ENCODE measurements at places on chromosomes 3 and 15. TPM values are rescaled to one million over a fixed set of nuclear protein-coding genes. Genes with fewer than 3 reads are reported as not detected.

- no peak overlapping the region for H3K27ac ChIP-seq
- H3K4me3 ChIP-seq = no peak overlapping the region
- DNase-seq = no peak
- no peaks in the 10 kb centered on the region for H3K27me3 ChIP-seq
- no peaks in the 10 kb centered on the region for H3K36me3 ChIP-seq
- no peaks in the 10 kb centered on the region for H3K4me1 ChIP-seq
These were observed 131.4 kb downstream of the IQCH start for GRCh38 chr15:67385971-67386370.

DNA sequence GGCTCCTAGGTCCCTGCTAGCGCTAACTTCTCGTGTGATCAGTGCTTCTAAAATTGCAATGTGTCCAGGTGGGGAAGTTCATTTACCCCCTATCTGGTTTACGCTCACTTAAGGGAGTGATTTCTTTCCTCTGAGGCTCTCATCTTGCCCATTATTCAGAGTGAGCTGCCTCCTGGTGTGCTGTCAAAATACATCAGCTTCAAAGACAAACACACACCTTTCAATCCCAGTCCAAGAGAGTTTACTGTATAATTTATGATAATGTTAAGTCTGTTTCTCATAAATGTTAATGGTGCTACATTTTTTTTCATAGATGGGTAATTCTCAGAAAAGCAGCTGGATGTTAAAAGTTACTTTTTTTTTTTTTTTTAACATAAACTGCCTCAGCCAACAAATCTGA lies 112.3 kb downstream of the RORA start:
- no peaks in the 10 kb centered on the region for H3K4me1 ChIP-seq
- DNase-seq = no peak
- H3K27me3 ChIP-seq = no peaks in the 10 kb centered on the region
- H3K27ac ChIP-seq = no peak overlapping the region

- DNase-seq = no peak
- H3K4me3 ChIP-seq = no peak overlapping the region
- H3K4me1 ChIP-seq = peaks cover 6% of the 10 kb centered on the region
- H3K36me3 ChIP-seq = no peaks in the 10 kb centered on the region
- no peak overlapping the region for H3K27ac ChIP-seq
- H3K27me3 ChIP-seq = no peaks in the 10 kb centered on the region
These were observed 82.2 kb downstream of the SCN11A start for GRCh38 chr3:38969317-38970235.

- no peaks in the 10 kb centered on the region for H3K4me1 ChIP-seq
- no peak overlapping the region for H3K27ac ChIP-seq
- no peaks in the 10 kb centered on the region for H3K27me3 ChIP-seq
- DNase-seq = no peak
These were observed 28.7 kb upstream of the SEMA6D start for GRCh38 chr15:47688573-47689086.

- peaks cover 62% of the 10 kb centered on the region for H3K4me1 ChIP-seq
- H3K4me3 ChIP-seq = no peak overlapping the region
- H3K27ac ChIP-seq = peak overlapping the region; percentile 4
- H3K36me3 ChIP-seq = peaks cover 12% of the 10 kb centered on the region
- H3K27me3 ChIP-seq = no peaks in the 10 kb centered on the region
- DNase-seq = no peak
These were observed 107.8 kb downstream of the MBNL1 start for GRCh38 chr3:152376351-152377183.

DNA sequence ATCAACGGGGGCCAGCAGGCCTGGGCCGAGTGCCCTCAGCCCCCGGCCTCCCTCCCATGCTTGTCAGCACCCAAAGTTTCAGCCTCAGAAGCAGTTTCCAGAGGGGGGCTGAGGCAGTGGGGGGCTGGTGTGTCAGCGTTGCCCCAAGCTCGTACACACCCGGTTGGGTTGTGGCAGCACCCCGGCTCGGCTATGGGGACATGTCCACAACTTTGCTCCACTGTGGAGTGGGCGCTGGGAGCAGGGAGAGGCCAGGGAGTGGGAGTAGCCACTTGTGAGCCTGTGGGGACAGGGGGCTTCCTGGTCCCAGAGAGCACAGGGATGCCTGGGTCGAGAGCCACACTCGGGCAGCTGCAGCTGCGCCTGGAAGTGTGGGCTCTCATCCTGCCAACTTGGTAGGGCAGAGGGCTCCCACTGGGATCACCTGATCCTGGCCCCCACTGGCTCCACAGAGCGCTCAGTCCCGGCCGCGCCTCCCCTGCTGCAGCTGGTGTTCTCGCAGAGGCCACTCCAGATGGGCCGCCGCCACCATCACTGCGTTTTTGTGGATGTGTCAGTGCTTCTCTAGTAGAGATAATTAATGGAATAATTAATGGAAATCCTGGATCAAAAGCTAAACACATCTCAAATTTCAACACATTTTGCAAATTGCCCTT lies 75.1 kb downstream of the NR1D2 start:
- no peaks in the 10 kb centered on the region for H3K4me1 ChIP-seq
- no peak overlapping the region for H3K27ac ChIP-seq
- H3K27me3 ChIP-seq = no peaks in the 10 kb centered on the region
- DNase-seq = no peak

GRCh38 chr15:89372069-89372935 lies 37.7 kb upstream of the POLG start:
- H3K36me3 ChIP-seq = no peaks in the 10 kb centered on the region
- DNase-seq = no peak
- H3K4me3 ChIP-seq = no peak overlapping the region
- H3K27me3 ChIP-seq = peaks cover 100% of the 10 kb centered on the region

DNA sequence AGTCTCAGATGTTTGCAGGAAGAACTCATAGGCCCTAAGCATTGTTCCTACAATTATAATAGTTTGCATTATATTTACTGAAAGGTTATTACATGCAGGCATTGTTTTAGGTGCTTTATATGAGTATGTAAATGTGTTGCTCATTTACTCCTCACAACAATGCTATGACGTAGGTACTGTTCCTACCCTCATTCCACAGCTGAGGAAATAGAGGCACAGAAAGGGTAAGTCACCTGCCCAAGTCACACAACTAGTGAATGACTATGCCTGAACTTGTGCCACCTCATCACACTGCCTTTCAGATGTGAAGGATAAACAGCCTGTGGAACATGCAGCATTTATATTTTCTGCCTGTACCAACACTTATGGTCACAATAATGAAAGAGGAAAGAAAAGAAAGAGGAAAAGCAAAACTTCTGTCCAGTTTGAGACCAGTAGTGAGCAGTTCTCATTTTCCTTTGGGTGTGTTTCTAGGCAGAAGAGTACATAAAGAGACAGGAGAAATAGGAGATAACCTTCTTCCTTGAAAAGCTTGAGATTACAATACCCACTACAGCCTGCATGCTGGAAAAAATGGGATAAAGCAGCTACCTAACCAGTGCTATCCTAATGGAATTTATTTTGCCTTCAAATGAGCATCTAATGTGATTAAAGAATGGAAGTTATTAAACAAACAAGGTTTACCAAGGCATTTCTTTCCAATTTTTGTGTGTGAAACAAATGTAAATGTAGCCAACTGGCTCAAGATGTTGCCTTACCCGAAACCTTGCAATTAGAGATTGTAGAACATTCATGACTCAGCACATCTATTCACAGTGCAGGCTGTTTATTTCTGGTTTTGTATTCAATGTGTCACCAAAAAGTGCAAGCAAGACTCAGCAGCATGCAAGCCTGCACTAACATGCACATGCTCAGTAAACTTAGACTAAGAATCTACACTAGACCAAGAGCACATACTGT lies 20.5 kb upstream of the ENTPD3 start:
- H3K27me3 ChIP-seq = no peaks in the 10 kb centered on the region
- DNase-seq = no peak
- no peak overlapping the region for H3K27ac ChIP-seq
- H3K4me3 ChIP-seq = no peak overlapping the region

GRCh38 chr3:179603321-179603720 lies 1.1 kb downstream of the MRPL47 start:
- no peaks in the 10 kb centered on the region for H3K27me3 ChIP-seq
- peaks cover 16% of the 10 kb centered on the region for H3K36me3 ChIP-seq

DNA sequence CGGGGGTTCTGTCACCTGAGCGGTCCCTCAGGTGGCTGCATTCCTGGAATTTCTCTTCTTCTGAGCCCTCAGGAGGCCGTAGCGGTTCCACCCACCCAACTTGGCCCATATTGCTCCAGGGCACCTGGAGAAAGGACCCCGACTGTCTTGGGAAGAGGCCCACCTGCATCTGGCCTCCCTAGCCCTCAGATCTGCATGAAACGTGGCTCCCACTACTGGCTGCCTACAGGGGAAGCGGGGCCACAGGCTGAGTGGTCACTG lies 9.9 kb upstream of the ANPEP start:
- H3K36me3 ChIP-seq = no peaks in the 10 kb centered on the region
- H3K27ac ChIP-seq = no peak overlapping the region
- H3K27me3 ChIP-seq = peaks cover 7% of the 10 kb centered on the region
- no peak overlapping the region for H3K4me3 ChIP-seq
- H3K4me1 ChIP-seq = peaks cover 14% of the 10 kb centered on the region

DNA sequence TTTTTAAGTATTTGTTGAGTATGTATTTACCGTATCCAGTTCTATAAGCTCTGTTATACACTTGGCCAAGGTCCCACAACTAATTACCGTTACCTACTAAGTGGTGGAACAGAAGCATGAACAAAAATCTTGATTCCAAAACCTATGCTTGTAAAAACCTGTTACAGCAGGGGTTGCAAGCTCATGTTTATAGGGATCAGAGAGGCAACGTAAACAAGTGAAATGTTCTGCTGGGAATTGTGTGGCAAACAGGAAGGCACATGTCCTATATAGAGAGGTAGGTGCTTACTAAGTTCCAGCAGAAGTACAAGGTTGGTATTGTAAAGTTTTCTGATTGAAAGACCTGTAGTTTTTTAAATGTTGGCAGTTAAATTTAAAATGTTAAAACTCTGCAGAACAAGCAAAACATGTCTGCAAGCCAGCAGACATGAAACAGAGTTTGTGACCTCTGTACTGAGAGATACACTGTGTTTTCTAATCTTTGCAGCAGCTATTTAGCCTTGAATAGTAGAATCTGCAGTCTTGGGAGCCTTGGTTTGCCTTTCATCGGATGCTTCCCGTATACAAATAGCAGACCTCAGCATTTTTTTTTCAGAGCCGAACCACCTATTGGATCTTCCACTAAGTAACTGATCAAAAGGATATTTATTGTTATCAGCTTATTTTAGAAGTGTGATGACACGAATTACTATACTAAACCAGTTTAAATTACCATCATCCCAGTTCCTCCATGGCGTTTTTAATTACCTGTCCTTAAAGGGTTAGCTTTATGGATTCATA lies 11.4 kb downstream of the IREB2 start:
- H3K4me3 ChIP-seq = no peak overlapping the region
- H3K27me3 ChIP-seq = no peaks in the 10 kb centered on the region
- no peak overlapping the region for H3K27ac ChIP-seq
- peaks cover 42% of the 10 kb centered on the region for H3K36me3 ChIP-seq
- peaks cover 30% of the 10 kb centered on the region for H3K4me1 ChIP-seq

GRCh38 chr15:65217526-65218482 lies 6.5 kb upstream of the CILP start:
- no peak overlapping the region for H3K27ac ChIP-seq
- no peaks in the 10 kb centered on the region for H3K36me3 ChIP-seq
- H3K27me3 ChIP-seq = no peaks in the 10 kb centered on the region
- no peak overlapping the region for H3K4me3 ChIP-seq

GRCh38 chr3:194125442-194125841 lies 10.5 kb upstream of the HES1 start:
- no peak for DNase-seq
- no peak overlapping the region for H3K4me3 ChIP-seq
- H3K36me3 ChIP-seq = no peaks in the 10 kb centered on the region
- peaks cover 11% of the 10 kb centered on the region for H3K4me1 ChIP-seq
- H3K27me3 ChIP-seq = no peaks in the 10 kb centered on the region
- no peak overlapping the region for H3K27ac ChIP-seq

IMPG2 gene
- total RNA-seq = 0.16 TPM

AADAC gene
- total RNA-seq = not detected

PLSCR1 gene
- 113 TPM for total RNA-seq

TRAT1 gene
- 1.3 TPM for total RNA-seq

NANOGP8 gene
- total RNA-seq = 0.47 TPM

FBN1 gene
- total RNA-seq = 30.8 TPM

All from heart left ventricle (tissue), 16 donors.